ENCODE measurements at places on chromosomes 3 and 15. TPM values are rescaled to one million over a fixed set of nuclear protein-coding genes. Genes with fewer than 3 reads are reported as not detected.

DNA sequence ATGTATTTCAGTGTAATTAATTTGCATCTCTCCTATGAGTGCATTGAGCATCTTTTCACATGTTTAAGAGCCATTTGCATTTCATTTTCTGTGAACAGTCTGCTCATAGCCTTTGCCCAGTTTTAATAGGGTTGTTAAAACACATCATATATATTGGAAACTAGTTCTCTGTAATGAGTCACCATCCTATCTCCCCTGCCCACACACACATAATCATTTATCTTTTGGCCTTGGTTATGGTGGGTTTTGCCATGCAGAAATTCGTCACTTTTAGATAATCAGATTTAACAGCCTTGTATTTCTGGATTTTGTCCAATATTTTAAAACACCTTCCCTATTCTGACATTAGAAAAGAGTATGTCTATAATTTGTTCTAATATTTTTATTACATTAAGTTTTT lies 11.9 kb upstream of the CHRM5 start:
- no peak for DNase-seq
- H3K4me3 ChIP-seq: no peak overlapping the region
- no peak overlapping the region for H3K27ac ChIP-seq
- peaks cover 2% of the 10 kb centered on the region for H3K36me3 ChIP-seq

DNA sequence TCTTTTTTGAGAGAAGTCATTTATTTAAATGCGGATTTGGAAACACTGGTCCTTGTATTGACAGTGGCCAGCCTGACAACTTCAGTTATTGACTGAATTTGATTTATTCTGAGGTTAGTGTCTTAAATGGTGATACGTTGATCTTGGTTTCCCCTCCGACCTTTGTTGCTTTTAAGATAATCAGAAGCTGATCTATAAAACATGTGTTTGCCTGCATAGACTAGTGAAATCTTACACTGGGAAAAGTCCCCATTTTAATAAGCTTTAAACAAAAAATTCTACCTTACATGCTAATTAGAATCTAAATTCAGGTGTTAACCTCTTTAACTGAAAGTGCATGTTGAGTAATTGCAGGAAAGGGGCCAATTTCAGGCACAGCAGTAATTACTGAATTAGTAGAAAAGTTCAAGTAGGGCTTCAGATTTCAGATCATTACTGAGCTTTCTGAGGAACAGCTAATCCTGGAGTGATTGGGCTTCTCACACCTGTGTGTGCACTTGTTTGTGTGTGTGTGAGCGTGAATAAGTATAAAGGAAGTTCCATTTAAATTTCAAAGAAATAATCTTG lies 221.4 kb downstream of the SOX2 start:
- no peak overlapping the region for H3K27ac ChIP-seq
- no peaks in the 10 kb centered on the region for H3K4me1 ChIP-seq
- H3K4me3 ChIP-seq: no peak overlapping the region
- H3K36me3 ChIP-seq: no peaks in the 10 kb centered on the region
- no peak for DNase-seq

DNA sequence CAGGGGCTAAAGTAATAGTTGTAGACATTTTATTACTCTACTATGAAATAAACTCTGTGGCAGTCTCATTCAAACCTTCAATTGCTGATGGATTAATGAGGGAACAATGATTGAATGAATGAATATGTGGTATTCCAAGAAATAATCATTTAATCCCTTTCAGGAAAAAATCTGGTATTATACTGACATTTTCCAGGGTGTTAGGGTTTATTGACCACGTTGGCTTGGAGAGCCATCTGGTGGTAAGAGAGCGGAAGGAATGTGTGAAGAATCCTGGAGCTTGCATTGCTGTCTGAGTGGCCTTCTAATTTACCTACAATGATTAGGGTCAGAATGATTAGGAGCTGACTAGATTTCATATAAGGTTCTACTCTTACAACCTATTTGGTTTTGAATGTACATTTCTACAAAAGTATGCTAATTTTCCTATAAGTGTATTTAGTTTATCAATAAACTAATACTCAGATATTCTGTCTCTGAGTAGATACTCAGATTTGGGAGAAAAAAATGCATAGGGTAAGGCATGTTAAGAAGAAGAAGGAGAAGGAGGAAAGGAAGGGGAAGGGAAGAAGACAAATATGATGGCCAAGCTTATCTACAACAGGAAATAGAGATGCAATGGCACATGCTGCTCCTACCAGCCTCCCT lies 249.9 kb downstream of the ROBO1 start:
- no peak overlapping the region for H3K27ac ChIP-seq
- H3K4me3 ChIP-seq: no peak overlapping the region
- no peaks in the 10 kb centered on the region for H3K36me3 ChIP-seq
- no peak for DNase-seq

DNA sequence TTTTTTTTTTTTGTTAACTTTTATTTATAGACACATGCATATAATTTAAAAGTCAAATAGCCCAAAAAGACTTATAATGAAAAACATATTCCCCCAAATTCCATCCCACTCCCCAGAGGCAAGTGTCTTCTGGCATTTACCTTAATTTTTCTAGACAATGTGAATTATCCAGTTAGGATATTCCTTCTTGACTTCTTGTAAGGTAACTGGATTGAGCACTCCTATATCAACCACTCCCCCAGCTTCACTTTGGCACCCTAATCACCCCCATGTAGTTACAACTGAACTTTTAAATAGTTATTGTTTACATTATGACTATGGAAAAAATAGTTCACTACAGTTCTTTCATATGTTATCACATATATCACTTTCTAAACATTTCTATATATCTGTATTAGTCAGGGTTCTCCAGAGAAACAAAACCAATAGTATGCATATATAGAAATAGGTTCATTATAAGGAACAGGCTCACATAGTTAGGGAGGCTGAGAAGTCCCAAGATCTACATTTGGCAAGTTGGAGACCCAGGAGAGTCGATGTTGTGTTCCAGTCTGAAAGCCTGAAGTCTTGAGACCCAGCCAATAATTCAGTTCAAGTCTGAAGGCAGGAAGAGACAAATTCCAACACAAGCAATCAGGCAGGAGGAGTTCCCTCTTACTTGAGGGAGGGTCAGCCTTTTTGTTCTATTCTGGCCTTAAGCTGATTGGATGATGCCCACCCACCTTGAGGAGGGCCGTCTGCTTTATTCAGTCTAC lies 175.8 kb downstream of the THSD4 start:
- no peak overlapping the region for H3K4me3 ChIP-seq
- H3K27me3 ChIP-seq: peaks cover 5% of the 10 kb centered on the region
- H3K27ac ChIP-seq: no peak overlapping the region
- H3K36me3 ChIP-seq: no peaks in the 10 kb centered on the region

DNA sequence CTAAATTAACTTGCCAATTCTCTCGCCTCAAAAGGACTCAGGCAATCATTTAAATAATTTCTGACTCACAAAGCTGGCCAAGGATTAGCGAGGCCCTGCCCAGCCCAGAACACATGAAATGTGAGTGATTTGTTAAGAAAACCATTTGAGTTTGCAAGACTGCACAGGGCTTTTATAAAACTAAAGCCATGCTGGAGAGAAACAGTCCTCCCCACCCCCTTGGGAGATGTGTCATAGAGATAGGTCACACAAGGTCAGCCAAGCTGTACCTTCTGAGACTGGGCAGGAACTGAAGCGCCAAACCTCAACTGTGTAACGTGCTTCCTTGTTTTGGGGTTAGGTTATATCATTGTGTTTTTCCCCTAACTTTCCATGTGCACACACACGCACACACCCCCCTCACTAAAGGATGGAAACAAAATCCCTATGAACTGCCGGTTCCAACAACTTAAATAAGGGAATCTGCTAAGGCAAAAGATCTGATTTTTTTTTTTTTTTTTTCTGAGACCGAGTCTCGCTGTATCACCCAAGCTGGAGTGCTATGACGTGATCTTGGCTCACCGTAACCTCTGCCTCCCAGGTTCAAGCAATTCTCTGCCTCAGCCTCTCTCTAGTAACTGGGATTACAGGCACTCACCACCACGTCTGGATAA lies 8.1 kb downstream of the SPATA12 start:
- no peak overlapping the region for H3K27ac ChIP-seq
- peaks cover 2% of the 10 kb centered on the region for H3K4me1 ChIP-seq
- DNase-seq: peak; percentile 22
- H3K27me3 ChIP-seq: peaks cover 7% of the 10 kb centered on the region
- no peak overlapping the region for H3K4me3 ChIP-seq

MYLK gene
- total RNA-seq: 0.17 TPM

- no peak for DNase-seq
- H3K27ac ChIP-seq: no peak overlapping the region
- no peaks in the 10 kb centered on the region for H3K27me3 ChIP-seq
- H3K36me3 ChIP-seq: no peaks in the 10 kb centered on the region
- H3K4me1 ChIP-seq: no peaks in the 10 kb centered on the region
Observed at GRCh38 chr3:165854696-165855095, 17.5 kb upstream of the BCHE start.

DNA sequence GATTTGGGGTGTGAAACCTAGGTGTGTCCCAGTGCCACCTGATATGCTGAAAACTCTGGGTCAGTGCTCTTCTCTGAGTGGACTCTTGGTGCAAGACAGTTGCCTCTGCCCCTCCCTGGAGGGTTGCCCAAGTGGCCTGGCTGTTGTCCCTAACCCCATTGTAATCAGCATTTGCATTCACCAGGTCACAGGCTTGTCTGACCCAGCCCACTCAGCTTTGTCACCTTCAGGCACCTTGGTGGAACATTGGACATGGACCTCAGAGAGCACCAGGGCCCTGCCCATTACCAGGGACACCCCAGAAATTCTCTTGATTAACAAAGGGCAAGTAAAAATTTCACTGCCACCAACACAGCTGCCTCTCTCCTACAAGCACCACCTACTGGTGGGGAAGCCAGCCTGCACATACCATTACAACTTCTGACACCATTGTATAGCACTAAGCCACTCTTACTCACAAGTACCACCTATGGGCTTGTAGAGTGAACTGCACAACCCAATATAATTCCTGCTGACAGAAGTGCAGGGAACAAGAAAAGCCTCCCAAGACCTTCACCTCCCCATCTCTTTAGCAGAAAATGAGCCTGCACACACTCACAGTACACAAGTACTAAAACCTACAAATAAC lies 324.6 kb downstream of the EPHA6 start:
- no peaks in the 10 kb centered on the region for H3K36me3 ChIP-seq

CCDC39 gene
- not detected for total RNA-seq

- peaks cover 34% of the 10 kb centered on the region for H3K36me3 ChIP-seq
- peak; percentile 58 for DNase-seq
- peak overlapping the region; percentile 90 for H3K27ac ChIP-seq
- no peaks in the 10 kb centered on the region for H3K27me3 ChIP-seq
Observed at GRCh38 chr15:85646538-85647091, 148.1 kb downstream of the KLHL25 start.

DNA sequence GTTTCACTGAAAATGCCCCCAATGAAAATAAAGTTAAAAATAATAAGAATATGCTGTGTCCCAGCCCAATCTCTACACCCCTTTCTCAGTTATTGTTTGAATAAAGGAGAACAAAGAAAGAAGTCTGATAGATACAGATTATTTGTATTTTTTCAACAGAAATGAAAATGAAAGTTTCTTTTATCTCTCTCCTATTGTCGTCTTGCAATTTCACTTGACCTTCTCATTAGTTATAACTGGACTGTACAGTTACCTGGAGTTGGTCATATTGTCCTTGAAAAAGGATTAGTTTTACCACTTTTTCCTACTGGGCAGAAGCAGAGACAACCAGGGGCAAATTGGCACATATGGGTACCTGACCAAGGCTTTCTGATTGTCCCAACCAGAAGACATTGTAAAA lies 440.0 kb downstream of the PDCD6IP start:
- H3K4me1 ChIP-seq: no peaks in the 10 kb centered on the region
- peaks cover 7% of the 10 kb centered on the region for H3K27me3 ChIP-seq
- DNase-seq: no peak

MTHFS gene
- total RNA-seq: 46.2 TPM

DNA sequence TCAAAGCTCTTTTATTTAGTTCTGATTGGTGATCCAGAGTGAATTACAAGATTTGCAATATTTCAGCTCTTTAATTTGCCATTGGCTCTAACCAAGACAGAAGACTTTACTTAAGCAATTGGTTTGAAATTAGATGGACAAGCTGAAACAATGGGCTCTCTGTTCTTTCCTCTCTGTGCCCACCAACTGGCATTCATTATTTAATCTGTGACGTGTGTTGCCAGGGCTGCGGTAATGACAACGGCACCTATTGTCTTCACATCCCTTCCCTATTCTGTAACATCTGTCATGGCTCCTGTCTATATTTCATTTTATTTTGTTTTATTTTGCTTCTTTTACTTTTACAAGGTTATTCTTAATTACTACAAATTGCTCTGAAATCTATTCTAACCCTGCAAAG lies 33.9 kb downstream of the PLD1 start:
- DNase-seq: no peak
- peaks cover 1% of the 10 kb centered on the region for H3K27me3 ChIP-seq
- no peak overlapping the region for H3K27ac ChIP-seq
- H3K4me1 ChIP-seq: no peaks in the 10 kb centered on the region

GRCh38 chr3:159852266-159852665 lies 136.4 kb upstream of the IL12A start:
- H3K36me3 ChIP-seq: no peaks in the 10 kb centered on the region
- H3K27ac ChIP-seq: no peak overlapping the region
- no peaks in the 10 kb centered on the region for H3K4me1 ChIP-seq
- H3K4me3 ChIP-seq: no peak overlapping the region
- no peak for DNase-seq

TNNC1 gene
- total RNA-seq: 3.0 TPM

DNA sequence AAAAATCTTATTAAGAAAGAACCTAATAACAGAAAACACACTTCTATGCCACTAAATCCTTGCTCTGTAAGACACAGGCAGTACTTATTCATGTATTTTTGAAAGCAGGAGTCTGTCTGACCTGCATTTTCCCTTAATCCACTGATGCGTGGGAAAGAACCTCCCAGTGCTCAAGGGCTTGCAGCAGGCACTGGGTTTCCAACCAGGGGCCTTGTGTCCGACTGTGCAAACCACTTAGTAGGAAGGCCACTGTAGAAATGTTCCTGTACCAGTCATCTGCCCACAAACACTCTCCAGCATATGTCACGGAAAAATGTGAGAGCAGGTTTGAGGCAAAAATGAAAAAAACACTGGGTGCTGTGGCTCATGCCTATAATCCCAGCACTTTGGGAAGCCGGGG lies 12.4 kb downstream of the CXCR6 start:
- H3K4me3 ChIP-seq: no peak overlapping the region
- no peak for DNase-seq

- H3K4me1 ChIP-seq: no peaks in the 10 kb centered on the region
- no peak overlapping the region for H3K27ac ChIP-seq
- H3K4me3 ChIP-seq: no peak overlapping the region
- DNase-seq: no peak
Observed at GRCh38 chr15:74763416-74763815, 14.8 kb downstream of the CYP1A2 start.

CGNL1 gene
- not detected for total RNA-seq

- no peaks in the 10 kb centered on the region for H3K27me3 ChIP-seq
- H3K4me1 ChIP-seq: peaks cover 57% of the 10 kb centered on the region
- H3K36me3 ChIP-seq: peaks cover 13% of the 10 kb centered on the region
- no peak overlapping the region for H3K4me3 ChIP-seq
Observed at GRCh38 chr15:63226155-63226883, 36.9 kb downstream of the RAB8B start.

All from activated CD4-positive, alpha-beta memory T cell treated with anti-CD3 and anti-CD28 coated beads for 36 hours (primary cell).